ENCODE measurements at places on chromosomes 12 and 14.

DNA sequence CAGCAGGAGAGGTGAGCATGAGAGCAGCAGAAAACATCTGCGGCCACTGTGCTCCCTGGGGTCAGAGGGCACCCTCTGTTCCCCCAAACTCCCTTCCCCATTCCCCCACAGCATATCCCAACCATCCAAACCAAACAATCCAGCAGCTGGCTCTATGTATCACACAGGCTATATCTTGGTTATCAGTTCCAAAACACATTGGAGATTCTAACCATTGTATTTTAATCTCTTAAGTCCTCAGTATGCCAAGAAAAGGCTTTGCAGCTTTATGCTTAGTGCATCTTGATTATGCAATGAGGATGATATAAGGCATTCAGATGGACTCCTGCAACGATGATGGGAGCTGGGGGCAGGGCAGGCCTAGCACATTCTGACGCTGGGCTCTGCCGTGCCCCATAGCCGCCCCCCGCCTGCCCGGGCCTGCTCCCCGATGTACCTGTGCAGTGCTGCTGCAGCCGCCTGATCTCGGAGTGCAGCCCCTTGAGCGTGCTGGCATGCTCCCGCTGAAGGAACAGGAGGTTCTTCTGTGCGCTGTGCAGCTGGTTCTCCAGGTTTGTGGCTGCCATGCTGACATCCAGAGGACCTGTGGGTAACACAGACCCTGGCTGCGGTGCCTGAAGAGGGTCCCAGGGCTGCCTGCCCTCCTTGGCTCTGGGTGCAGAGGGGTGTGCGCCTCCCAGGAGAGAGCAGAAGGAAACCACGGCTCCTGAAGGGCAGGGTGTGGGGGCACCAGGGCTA lies 29.6 kb downstream of the CCDC92 start:
- no peak for DNase-seq

DNA sequence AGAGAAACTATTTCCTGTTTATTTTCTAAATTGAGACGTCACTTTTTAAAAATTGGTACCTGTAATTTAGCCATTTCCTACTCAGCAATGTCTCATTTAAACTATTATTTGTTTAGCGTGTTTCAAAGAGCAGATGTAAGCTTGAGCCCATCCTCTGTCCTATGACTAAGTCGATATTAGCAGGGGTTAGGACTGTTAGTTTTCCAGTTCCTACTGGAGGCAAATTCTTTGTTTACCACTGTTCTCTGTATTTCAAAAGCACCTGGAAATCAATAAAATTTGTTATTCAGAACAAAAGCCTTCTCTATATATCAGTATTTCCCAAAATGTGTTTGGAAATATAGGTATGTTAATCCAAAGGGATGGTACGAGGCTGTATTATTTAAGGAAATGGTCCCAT lies 42.4 kb downstream of the MDM2 start:
- no peak for DNase-seq

- no peak for DNase-seq
Measured at GRCh38 chr12:627863-628741, 35.1 kb downstream of the NINJ2 start.

DNA sequence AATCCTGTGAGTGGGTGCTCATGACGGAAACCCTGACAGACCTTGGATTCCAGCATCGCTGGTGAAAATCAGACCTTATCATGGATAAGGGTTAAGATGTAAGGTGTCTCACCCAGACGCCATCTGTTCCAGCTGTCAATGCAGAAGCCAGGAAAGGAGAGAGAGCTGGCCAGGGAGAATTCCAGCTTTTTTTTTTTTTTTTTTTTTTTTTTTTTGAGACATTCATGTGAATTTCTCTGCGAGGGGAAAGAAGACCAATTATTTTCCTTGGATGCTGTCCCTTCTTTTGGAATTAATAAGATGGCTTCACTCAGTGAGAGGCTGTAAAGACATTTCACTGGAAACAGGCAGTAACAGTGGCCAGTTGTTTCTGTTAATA lies 1.8 kb downstream of the TRAF3 start:
- DNase-seq: peak; percentile 54

DNA sequence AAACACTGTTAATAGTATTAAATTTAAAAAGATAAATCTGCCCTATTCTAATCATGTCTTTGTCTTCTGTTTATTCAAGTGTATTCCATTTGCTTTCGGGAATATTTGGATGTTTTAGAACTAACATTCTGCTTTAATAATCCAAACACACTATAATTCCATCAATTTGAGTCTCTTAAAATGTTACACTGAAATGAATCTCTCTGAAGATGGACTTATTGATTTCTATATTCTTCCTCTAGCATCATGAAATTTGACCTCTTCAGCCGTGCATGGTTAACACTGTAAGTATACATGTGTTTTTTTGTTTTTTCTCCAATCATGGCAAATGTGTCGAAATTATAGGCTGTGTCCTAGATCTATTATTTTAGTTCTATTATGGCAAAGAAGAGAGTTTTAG lies 339.2 kb downstream of the ACSS3 start:
- DNase-seq: peak; percentile 82

GRCh38 chr12:123595729-123596128 lies 6.2 kb upstream of the DDX55 start:
- no peak for DNase-seq

DNA sequence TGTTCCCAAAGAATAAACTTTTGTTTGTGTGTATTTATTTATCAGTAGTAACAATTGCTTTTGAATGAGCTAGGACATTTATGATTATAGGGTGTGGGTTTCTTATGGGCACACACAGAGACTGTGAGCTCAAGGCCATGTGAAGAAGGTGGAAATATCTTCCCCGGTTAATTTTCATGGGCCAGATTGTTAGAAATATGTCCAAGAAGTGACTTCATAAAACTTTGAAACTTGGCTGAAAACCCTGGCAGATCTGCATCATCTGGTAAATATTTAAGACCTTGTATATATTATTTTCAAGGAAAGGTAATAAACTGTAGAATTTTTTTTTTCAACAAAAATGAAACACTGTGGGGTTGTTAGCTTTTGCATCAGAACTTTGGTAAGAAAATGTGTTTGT lies 53.5 kb upstream of the RNU6-8 start:
- peak; percentile 21 for DNase-seq

DNA sequence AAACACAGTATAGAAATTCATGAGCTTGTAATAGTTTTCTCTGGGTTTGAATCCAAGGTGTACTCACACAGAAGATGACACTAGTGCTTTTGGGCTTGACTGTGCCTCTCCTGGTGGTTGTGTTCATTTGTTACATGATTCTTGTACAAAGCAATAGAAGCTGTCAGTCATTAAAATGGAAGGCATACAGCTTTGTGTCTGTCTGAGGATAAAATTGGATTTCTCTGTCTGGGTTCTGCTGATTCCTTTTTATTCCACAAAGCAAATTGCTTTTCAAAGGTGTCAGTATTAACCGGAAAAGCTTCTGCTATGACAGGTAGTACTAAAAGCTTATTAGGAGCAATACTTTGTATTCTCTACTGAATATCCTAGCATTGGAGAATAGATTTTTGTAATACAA lies 361.2 kb downstream of the SLC6A15 start:
- DNase-seq: peak; percentile 75

GRCh38 chr12:19707948-19708409 lies 268.7 kb downstream of the AEBP2 start:
- no peak for DNase-seq

GRCh38 chr14:74571901-74572725 lies 39.9 kb downstream of the LTBP2 start:
- DNase-seq: peak; percentile 58

- no peak for DNase-seq
Measured at GRCh38 chr14:100074431-100075100, 9.3 kb downstream of the EVL start.

DNA sequence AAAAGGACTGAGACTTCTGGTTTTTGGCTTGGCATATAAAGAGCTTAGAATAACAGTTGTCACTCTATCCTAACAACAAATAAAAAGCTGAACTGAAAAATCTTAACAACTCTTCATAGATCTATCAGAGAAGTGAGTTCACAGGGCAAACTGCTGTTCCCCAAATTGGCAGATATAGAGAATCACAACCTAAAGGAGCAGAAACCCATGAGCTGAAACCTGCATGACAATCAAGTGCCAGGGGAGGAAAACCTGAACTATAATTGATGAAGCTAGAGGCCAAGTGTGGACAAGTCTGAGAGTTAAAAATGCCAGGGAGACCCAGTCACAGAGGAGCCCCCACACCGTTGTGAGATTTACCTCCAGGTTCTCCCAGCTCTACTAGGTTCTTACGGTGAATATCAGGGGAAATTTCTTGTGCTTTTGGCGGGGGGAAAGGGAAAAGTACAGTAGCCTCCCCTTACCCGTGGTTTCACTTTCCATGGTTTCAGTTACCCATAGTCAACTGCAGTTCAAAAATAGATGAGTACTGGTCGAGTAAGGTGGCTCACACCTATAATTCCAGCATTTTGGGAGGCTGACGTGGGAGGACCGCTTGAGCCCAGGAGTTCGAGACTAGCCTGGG lies 53.9 kb downstream of the ATF7 start:
- no peak for DNase-seq

GRCh38 chr12:103627189-103627855 lies 40.2 kb downstream of the STAB2 start:
- no peak for DNase-seq

- DNase-seq: no peak
Measured at GRCh38 chr14:89245802-89246201, 171.2 kb downstream of the FOXN3 start.

- DNase-seq: peak; percentile 100
Measured at GRCh38 chr12:32444895-32445294, 45.5 kb downstream of the FGD4 start.

GRCh38 chr12:121892673-121893561 lies 4.3 kb downstream of the PSMD9 start:
- DNase-seq: no peak

DNA sequence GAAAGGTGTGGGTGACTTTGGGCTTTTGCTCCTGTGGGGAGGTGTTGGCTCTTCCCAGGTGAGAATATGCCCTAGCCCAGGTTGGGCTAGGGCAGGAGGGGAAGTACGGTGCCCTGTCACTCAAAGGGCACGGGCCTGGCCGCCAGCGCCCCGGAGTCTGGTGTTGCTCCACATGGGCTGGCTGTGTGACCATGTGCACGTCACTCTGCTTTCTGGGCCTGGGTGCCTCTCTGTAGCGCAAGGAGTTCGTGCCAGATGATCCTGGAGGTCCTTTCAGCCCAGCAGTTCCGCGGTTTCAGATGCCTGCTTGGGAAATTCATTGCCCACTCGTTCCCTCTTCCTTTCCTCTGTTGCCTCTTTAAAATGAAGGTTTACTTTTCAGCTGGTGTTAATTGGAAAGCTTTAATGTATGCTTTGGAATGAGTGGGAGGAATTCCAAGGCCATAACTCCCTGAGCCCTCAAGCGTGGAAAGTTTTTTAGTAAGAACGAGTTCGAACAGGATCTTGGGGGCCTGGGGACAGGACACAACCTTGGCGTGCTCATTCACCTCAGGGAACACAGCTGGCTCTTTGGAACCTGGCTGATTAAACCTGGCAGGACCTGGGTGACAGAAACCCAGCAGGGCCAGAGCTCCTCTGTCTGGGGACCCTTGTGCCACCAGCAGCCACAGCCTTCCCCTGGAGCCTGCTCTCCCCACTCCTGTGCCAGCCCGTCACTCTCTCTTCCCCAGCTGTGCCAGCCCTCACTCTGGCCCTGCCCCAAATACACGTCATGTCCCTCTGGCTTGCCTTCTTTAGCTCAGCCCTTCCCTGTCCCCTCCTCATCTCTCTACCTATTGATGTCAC lies 42.8 kb downstream of the TSPAN9 start:
- no peak for DNase-seq

DNA sequence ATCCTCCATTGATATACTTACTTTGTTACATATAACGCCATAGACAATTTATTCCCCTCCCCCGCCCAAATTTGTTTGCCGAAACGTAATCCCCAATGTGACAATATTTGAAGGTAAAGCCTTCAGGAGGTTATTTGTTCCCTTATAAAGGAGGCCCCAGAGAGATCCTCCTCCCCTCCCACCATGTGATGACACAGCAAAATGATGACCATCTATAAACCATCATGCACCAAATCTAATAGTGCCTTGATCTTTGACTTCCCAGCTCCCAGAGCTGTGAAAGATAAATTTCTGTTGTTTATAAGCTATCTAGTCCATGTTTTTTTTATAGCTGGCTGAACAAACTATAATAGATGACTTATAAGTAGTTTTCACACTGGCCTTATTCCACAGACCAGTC lies 122.2 kb downstream of the PTPRO start:
- no peak for DNase-seq

DNA sequence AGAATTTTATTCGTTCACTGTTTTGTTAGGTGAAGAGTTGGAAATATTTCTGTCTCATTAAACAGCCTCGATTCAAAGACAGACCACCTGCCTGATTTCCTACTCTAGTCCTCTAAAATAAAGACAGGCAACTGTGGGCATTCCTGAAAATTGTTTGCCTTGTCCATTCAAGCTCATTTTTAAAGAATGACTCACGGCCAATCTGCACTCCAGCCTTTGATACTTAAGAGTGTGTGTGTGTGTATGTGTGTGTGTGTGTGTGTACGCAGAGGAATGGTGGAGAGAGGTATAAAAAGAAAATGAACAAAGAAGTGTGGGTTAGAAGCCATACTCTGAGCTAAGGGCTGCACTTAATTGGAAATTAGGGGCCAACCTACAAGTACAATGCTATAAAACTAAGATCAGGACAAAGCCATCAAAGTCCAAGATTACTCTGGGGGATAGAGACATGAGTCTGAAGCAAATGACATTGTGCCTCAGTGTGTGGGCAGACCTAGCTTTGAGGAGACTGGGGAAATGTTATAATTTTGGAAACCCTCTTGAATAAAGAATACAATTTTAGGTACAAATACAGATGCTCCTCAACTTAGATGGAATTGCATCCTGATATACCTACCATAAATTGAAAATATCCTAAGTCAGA lies 45.6 kb upstream of the SOCS2 start:
- DNase-seq: peak; percentile 70

GRCh38 chr14:71296184-71296583 lies 388.9 kb downstream of the PCNX1 start:
- DNase-seq: no peak

- no peak for DNase-seq
Measured at GRCh38 chr14:74019408-74020137, 424 bp downstream of the BBOF1 start.

DNA sequence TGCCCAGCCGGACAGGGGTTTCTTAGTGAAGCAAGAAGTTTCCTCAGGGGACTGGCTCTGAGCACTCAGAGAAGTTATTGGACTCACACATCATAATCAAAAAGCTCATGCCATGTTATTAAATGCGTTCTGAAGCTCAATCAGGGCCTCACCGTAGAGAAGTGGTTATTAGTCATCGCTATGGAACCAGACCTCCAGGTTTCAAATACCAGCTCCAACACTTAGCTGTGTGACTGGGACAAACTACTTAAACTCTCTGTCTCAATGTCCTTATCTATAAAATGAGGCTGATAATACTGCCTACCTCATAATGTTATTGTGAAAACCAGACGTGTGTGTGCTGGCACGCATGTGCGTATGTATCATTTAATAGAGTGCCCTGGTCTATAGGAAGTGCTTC lies 7.3 kb downstream of the STAT6 start:
- DNase-seq: no peak

- no peak for DNase-seq
Measured at GRCh38 chr14:52783206-52783605, 8.2 kb downstream of the GNPNAT1 start.

DNA sequence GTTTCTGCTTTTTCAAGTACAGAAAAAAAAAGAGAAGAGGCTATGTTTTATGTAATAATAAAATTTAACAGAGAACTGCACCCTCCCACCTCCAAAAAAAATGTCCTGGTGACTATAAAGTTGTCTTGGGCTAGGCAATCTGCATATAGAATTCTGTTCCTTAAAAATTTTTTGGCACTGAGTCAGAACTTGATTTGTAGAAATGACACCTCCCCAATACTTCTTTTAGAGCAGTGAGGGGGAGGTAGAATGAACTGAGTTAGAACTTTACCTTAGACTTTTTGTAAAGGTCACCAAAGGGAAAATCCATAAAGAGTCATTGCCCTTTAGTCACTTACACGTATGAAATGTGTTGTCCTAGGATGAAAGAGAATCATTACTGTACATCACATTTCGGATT lies 80.0 kb downstream of the BTG1 start:
- DNase-seq: peak; percentile 21
